ENCODE measurements at places on chromosomes 3 and 15. TPM values are rescaled to one million over a fixed set of nuclear protein-coding genes. Genes with fewer than 3 reads are reported as not detected.

TMEM45A gene
- 0.66 TPM for total RNA-seq

GRCh38 chr3:116020989-116021388 is 397.7 kb downstream of the GAP43 start:
- DNase-seq, result no peak

RETNLB gene
- 42.1 TPM for total RNA-seq

DNA sequence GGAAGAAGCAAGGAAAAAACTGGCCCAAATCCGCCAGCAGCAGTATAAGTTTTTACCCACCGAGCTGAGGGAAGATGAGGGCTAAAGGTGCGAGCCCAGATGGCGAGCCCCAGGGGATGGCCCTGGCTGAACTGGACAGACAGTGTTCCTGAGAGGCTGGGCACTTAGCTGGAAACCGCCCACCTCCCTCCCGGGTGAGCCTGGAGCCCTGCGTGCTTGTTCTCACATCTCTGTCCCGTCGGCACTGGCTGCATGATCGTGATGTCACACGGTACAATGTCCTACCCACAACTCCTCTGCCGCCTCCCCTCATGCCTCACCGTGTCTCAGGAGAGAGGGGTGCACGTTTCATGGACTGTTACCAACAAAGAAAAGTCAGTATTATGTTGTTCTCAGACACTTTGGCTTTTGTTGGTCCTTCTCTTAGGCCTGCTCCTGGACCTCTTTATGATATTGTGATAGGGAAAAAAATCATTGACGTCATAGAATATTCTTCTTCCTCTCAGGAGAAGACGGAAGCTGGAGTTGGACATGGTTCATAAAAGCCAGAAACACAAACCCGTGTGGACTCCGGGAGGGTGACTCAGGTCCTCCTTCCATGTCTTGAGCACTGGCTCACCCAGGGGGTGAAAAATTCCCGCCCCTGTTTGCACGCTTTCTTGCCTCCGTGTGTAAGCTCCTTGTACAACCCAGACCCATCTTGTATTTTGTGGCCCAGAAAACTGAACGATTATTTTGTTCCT is 201.8 kb upstream of the TPM1 start:
- no peak for DNase-seq

DNA sequence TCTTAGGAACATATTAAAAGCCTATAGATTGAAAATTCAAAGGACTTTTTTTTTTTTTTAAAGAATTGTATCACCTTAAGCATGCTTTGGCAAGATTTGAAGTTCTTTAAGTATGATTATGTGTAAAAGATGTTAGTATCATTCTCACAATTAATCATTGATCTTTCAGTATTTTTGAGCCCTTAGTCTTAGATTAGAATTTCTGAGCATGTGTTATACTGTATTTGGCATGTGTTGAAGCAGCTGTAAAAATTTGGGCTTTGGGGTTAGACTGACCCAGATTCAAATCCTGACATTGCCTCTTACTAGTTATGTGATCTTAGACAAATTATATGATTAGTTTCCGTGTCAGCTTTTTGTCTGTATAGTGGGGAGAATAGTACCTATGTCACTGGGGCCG is 6.3 kb downstream of the OXSR1 start:
- DNase-seq, result no peak

GRCh38 chr15:67911727-67912126 is 71.9 kb upstream of the RNU6-1 start:
- DNase-seq, result no peak

DNA sequence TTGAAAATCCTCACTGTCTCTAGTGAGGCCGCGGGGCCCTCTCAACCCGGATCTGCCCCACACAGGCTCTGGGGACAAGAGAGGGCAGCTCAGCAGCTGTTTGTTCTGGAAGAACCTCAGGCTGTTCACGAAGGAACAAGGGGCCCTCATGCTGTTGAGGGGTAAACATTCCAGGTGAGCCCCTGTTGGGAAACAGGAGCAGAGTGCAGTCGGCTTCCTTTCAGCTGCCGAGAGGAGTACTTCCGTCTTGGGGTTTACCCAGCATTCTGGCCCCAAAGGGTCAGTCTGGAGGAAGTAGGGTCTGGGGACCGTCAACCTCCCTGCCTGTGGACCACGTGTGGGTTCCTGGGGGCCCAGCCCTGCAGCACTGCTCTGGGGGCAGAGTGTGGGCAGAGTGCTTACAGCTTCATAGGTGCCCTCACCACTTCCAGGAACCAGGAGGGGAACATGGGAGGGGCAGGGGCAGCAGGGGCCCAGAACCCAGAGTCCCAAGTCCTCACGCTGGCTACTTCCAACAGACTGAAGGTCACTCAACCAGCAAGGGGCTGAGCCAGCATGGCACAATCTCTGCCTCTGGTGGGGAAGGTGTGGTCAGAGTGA is 49.2 kb upstream of the CTSH start:
- no peak for DNase-seq

DNA sequence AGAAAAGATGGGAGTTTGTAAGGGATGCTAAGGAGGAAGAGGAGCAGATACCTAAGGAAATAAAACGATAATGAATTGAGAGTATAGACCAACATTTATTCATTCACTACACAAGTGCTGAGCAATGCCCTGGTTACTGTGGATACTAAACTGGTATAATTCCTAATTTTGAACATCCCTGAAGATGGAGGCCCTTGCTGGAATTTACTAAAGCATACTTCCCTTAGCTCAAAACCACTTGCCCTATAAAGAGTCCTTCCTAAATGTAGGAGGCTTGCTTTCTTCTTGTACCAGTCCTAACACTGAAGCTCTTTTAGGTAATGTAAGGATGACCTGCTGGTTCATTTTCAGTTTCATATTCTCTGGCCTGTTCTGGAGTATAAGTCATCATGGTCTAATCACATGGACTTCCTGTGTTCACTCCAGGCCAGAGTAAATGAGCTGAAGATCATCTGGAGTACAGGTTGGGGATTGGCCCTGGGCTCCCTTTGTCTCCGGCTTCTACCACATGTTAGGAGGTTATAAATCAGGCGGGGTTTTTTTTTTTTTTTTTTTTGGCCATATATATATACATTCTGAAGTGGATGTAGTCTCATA is 40.1 kb upstream of the MTMR10 start:
- DNase-seq, result no peak

CTXND1 gene
- total RNA-seq, result 0.54 TPM

GRCh38 chr3:4655145-4656045 is 162.2 kb downstream of the ITPR1 start:
- DNase-seq, result no peak

TUSC2 gene
- 18.2 TPM for total RNA-seq

- no peak for DNase-seq
Measured at GRCh38 chr3:106640353-106640752, 736.9 kb upstream of the CCDC54 start.

PP2D1 gene
- total RNA-seq, result not detected

CLEC3B gene
- total RNA-seq, result 24.4 TPM

GRCh38 chr3:12901623-12902045 is 60.3 kb upstream of the RPL32 start:
- DNase-seq, result no peak

DNA sequence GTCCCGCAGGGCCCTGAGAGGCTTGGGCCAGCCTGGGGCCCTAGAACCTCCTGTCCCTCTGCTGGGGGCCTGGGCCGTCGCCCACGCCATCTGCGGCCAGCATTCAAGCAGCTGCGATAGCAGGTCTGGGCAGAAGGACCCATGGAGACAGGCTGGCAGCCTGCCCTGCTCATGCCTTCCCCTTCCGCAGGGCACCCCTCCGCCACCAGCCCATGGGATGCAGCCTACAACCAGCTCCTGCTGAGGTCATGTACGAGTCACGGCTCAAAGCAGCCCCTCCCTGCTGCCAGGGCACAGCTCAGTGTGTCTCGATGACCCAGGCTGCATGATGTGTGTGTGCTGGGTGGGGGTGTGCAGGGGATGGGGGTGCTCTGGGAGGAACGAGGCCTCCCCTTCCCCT is 27.8 kb downstream of the DUSP7 start:
- no peak for DNase-seq

DNA sequence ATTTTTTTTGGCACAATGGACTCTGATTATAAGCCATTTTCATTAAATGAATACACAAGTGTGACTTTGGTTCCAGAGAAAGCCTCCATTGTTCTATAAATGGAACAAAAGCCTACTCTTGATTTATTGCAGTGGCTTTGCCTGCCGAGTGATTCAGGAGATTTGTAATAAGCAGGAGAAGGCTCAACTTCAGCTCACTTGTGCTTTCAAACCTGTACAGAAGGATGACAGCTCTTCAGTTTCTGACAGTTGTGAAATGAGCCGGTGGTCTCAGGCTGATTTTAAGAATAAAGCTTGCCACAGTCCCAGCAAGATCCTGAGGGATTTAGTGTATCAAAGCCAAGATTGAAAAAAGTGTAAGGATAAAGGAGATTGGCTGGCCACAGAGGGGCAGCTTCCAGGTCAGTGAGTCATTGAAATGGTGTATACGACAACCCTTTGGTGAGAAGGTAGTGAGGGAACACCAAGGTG is 438.8 kb upstream of the TGFBR2 start:
- DNase-seq, result no peak

MFGE8 gene
- total RNA-seq, result 73.0 TPM

DNA sequence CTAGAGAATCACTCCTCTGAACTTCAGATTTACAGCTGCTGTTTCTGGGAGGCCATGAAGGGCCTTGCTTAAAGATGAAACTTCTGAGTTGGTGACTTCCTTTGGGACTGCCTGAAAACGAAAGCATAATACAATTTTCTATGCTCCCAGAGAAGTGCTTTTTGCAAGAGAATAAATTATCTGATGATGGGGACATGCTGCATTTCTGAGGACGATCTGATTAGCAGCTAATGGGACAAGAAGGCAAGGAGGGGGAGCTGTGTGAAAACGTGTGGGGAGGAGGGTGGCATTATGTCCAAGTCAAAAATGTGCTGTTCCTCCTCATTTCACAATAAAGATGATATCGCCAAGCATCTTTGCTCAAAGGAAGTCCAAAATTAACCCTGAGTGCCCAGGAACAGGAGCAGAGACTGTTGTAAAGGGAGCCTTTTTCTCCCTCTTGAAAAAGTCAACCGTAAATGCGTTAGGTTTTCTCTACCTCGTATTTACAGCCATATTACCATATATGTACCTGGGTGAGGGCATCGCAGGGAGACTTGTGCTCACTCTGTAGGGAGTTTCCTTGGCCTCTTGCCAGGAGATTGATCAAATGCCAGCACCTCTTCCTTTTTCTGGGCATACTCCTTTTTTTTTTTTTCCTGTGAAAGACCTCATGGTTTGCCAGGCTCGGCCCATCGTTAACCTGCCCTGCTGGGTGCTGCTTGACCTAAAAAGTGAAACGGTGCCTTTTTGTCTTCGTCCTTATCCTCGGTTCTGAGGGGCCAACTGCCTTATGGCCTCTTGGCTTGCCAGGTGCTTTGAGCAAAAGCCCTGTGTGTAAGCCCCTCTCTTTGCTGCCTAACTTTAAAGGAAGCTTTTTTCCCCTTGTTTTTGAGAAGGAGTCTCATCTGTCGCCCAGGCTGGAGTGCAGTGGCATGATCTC is 11.5 kb downstream of the ITPR1 start:
- DNase-seq, result no peak

GRCh38 chr15:34038871-34039789 is at the start of gene AVEN:
Gene AVEN (minus strand): TSS chr15:34039204. CDS start chr15:34039046, 158 bp downstream.
- peak; percentile 74 for DNase-seq

HSPBAP1 gene
- 10.0 TPM for total RNA-seq

- DNase-seq, result no peak
Measured at GRCh38 chr3:127551178-127551577, 39.4 kb downstream of the TPRA1 start.

GRCh38 chr3:129609591-129610182 is 3.2 kb upstream of the PLXND1 start:
- no peak for DNase-seq

SLC12A6 gene
- 51.5 TPM for total RNA-seq

- no peak for DNase-seq
Measured at GRCh38 chr3:2656806-2657777, 453.1 kb downstream of the IL5RA start.

DNA sequence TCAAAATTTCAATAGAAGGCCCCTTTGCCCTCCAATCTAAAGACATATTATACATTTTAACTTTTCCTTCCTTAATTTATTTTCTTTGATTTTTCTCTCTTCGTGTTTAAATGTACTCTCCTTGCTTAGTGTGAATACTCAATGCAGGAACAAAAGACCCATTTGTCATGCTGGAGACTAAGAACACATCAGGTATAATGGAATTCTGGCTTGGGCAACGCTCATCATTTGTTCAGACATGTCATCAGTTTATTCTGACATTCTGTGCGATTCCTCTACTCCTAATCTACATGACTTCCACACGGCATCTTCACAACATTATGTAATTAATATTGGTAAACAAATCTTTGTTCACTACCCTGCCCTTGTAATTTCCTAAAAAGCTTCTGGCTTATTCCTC is 136.6 kb upstream of the LRRN1 start:
- no peak for DNase-seq

ZPLD1 gene
- total RNA-seq, result not detected

DAZL gene
- total RNA-seq, result not detected

DNA sequence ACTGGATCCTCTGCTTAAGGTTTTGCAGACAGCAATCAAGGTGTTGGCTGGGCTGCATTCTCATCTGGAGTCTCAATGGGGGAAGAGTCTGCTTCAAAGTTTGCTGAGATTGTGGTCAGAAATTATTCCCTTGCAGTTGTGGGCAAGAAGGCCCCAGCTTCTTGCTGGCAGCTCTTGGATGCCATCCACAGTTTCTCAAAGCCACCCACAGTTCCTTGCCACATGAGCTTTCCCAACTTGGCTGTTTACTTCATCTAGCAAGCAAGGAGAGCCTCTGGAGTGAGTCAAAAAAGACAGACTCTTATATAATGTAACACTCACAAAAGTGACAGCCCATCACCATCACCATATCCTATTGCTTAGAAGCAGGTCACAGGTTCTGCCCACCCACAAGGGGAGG is 62.1 kb upstream of the ABHD2 start:
- DNase-seq, result no peak

SNX33 gene
- 35.5 TPM for total RNA-seq

LRRC3B gene
- not detected for total RNA-seq

TM4SF1 gene
- total RNA-seq, result 15.2 TPM

DNA sequence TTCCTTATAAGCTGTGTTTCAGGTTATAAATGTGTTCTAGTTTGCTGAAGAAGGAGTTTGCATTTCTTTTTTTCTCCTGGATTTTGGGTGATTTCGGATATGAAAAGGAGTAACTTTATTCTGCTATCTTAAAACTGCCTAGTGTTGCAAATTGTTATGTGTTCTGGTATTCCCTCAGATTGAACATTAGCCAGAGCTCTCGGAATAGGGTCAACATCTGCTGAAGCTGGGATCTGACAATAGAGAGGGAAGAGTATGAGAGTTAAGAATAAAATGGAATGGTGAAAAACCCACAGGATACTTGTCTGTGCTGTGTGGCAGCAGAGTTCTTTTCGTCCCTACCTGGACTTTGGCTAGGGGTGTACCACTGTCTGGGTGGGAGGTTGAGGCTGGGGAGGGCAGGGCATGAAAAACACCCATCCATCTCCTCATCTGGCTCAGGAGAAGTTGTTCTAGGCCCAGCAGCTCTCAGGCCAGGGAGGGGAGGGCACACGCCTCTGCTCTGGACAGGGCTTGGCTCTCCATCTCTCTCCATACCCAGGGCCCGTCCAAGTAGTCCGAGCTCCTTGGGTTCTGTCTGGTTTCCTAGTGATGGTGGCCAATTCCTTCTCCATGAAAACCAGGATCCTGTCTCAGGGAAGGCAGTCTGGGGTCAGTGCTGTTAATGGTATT is 13.2 kb downstream of the SPSB4 start:
- no peak for DNase-seq

Data from Peyer's patch (tissue), 4 donors.